Activated naive CD4-positive, alpha-beta T cell treated with anti-CD3 and anti-CD28 coated beads for 36 hours (primary cell): ENCODE measurements at places on chromosomes 3 and 15. TPM values are rescaled to one million over a fixed set of nuclear protein-coding genes. Genes with fewer than 3 reads are reported as not detected.
A peak's percentile ranks its signal among the peaks of the same experiment; 100 is the strongest.

Gene KLHDC8B
- total RNA-seq, result 2.4 TPM

Gene ZNF860
- total RNA-seq, result not detected

Gene MYRIP
- not detected for total RNA-seq

Gene SERINC4
- total RNA-seq, result 0.15 TPM

Gene ZMAT3
- total RNA-seq, result 28.3 TPM

Gene CXCR6
- total RNA-seq, result not detected

Gene SUCNR1
- not detected for total RNA-seq

Gene IQCF5
- total RNA-seq, result not detected

Gene MYZAP
- 0.38 TPM for total RNA-seq

Gene CLDN16
- not detected for total RNA-seq

GRCh38 chr3:49255718-49256511, 21.1 kb downstream of the C3orf62 start:
- no peak for DNase-seq

DNA sequence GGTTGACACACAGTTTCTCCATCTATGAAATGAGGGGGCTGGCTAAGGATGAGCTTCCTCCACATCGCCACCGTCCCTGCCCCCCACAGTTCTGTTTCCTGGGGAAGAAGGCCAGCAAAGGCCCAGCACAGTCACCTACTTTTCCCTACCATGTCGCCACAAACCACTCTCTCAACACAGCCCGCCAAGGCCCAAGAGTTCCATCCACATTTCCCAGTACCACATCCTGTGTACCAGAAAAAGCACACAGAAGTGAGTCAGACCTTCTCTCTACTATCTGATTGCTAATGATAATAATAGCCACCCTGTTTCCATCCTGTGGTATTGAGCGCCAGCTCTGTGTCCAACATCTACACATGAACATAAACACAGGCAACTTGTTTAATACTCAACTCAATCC, 30.3 kb upstream of the C15orf39 start:
- no peak for DNase-seq

GRCh38 chr15:91186904-91187656, 87.0 kb downstream of the SV2B start:
- DNase-seq, result peak; percentile 33

- DNase-seq, result no peak
Measured at GRCh38 chr15:100234158-100235029, 107.4 kb downstream of the ADAMTS17 start.

- no peak for DNase-seq
Measured at GRCh38 chr3:181311186-181311585, 321.6 kb upstream of the DNAJC19 start.

- DNase-seq, result no peak
Measured at GRCh38 chr3:72088486-72089025, 303.6 kb upstream of the PROK2 start.

DNA sequence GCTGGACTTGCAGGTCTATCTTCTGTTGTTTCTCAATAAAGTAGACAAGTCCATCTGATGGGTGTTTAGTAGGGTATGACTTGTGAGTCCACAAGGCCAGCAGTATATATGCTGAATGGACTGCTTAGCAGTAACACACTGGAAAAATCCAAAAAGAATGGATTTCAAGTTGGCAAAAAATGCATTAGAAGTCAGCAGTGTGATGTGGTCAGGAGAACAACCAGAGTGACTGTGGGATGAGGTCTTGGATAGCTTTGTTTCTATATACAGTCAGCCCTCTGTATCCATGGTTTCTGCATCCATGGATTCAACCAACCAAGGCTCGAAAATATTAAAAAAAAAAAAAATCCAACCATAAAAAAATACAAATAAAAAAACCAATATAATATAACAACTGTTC, 55.8 kb downstream of the LPP start:
- no peak for DNase-seq

GRCh38 chr3:99700631-99701268, 62.4 kb downstream of the COL8A1 start:
- DNase-seq, result no peak

- no peak for DNase-seq
Measured at GRCh38 chr3:53902711-53903110, 11.1 kb upstream of the SELENOK start.

GRCh38 chr3:194259982-194260766, 91.0 kb downstream of the CPN2 start:
- no peak for DNase-seq

- DNase-seq, result no peak
Measured at GRCh38 chr3:141405591-141405990, 37.3 kb downstream of the ZBTB38 start.

- DNase-seq, result no peak
Measured at GRCh38 chr15:66586155-66586976, 20.6 kb upstream of the LCTL start.
